ENCODE measurements at places on chromosomes 5 and 9. TPM values are rescaled to one million over a fixed set of nuclear protein-coding genes. Genes with fewer than 3 reads are reported as not detected.

FAM78A gene
- under 0.01 TPM for total RNA-seq

SARDH gene
- under 0.01 TPM for total RNA-seq

PLAC8L1 gene
- 0.53 TPM for total RNA-seq

IFNA13 gene
- not detected for total RNA-seq

DNAH5 gene
- total RNA-seq: 0.13 TPM

TRIM36 gene
- 0.77 TPM for total RNA-seq

NIPSNAP3A gene
- total RNA-seq: 30.6 TPM

CDKN2A gene
- 1.6 TPM for total RNA-seq

MARVELD2 gene
- 19.5 TPM for total RNA-seq

TESK1 gene
- total RNA-seq: 6.6 TPM

NMUR2 gene
- total RNA-seq: not detected

TRIP13 gene
- 0.77 TPM for total RNA-seq

SLC6A3 gene
- not detected for total RNA-seq

DND1 gene
- total RNA-seq: 0.26 TPM

AJM1 gene
- 1.1 TPM for total RNA-seq

ASPN gene
- total RNA-seq: not detected

C7 gene
- not detected for total RNA-seq

SOWAHA gene
- not detected for total RNA-seq

IFNB1 gene
- total RNA-seq: 0.26 TPM

FOXD1 gene
- total RNA-seq: 2.3 TPM

UBE2B gene
- total RNA-seq: 24.7 TPM

IL33 gene
- 2.4 TPM for total RNA-seq

IL5 gene
- total RNA-seq: not detected

SOHLH1 gene
- not detected for total RNA-seq

ZNF484 gene
- 8.2 TPM for total RNA-seq

ENTR1 gene
- total RNA-seq: 48.9 TPM

ALG2 gene
- 55.0 TPM for total RNA-seq

LNPEP gene
- total RNA-seq: 30.3 TPM

HTR4 gene
- not detected for total RNA-seq

SLC6A19 gene
- total RNA-seq: not detected

VLDLR gene
- total RNA-seq: 26.9 TPM

RAB14 gene
- 28.4 TPM for total RNA-seq

CAMLG gene
- 19.3 TPM for total RNA-seq

IL7R gene
- not detected for total RNA-seq

CTXN3 gene
- not detected for total RNA-seq

BRD3 gene
- total RNA-seq: 4.5 TPM

Measured in bronchial epithelial cell (primary cell).